Uterus (tissue), 4 donors: ENCODE measurements at places on chromosomes 2 and 18. TPM values are rescaled to one million over a fixed set of nuclear protein-coding genes. Genes with fewer than 3 reads are reported as not detected.

DNA sequence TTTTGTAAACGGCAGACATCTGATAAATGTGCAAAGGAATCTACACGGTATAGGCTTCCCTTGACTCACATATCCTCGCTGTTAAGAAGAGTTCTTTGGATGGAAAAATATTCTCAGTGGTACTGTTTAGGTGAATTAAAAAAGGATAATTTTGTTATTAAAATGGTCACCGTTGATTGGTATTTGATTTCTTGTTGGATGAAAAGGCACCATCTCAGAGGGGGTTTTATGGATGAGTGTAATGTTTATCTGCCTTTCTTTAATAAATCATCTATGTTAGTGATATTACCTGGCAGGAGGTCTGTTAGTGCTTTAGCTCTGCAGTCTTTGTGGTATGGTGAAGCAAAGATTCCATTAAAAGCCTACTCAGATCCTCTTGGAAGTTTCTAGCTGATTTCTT lies 92.3 kb downstream of the MGAT5 start:
- DNase-seq, result no peak

DNA sequence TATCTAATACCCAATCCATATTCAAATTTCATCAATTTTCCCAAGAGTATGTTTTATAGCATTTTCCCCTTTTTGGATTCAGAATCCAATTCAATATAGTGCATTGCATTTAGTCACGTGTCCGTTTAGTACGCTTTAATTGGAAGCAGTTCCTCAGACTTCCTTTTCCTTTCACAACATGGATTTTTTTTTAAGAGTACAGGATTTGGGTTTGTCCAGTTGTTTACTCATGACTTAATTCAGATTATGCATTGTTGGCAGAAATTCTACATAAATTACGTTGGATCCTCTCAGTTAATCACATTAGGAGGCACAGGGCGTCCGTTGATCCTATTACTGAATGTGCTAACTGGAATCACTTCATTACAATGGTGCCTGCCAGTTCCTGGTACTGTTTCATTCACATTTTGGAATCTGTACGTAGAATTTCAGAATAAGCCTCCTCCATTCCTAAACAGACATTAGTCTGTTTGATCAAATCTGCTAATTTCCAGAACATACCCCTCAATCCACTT lies 70.0 kb upstream of the ATIC start:
- no peak for DNase-seq

DNA sequence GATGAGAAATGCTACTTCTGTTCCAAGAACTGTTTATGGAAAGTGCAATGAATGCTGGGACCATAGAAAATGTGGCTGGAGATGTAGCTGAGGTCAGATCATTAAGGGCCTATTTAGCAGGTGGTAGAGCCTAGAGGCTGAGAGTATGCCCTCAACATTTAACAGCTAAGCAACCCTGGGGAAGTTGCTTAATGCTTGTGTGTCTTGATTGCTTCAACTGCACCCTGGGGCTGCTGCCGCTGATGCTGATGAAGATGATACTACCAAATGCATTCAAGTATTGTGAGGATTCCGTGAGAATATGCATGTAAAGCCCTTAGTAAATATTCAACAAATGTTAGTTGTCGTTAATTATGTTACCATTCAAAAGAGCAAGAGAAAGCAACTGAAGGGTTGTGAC lies 273.2 kb downstream of the BCL11A start:
- no peak for DNase-seq

The SUCLG1 gene
- 32.5 TPM for total RNA-seq

The TFPI gene
- 99.4 TPM for total RNA-seq

- DNase-seq, result no peak
Observed at GRCh38 chr2:83528767-83529166, 930.3 kb downstream of the SUCLG1 start.

DNA sequence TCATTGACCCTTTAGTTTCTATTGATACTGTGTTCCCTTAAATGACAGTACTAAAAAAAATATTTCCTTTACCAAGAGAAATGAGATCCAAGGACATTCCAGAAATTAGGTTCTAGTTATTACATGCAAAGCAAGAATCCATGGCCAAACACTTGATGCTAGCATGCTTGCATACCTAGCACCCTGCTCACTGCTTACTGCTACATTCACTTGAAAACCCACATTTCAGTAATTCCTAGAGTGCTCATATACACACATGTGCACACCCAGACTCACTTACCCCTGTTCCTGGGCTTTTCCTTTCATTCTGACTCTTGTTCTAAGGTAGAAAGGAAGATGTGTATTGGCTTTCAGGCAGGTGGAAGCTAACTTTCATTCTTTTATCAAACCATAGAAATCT lies 395.9 kb downstream of the THSD7B start:
- no peak for DNase-seq

DNA sequence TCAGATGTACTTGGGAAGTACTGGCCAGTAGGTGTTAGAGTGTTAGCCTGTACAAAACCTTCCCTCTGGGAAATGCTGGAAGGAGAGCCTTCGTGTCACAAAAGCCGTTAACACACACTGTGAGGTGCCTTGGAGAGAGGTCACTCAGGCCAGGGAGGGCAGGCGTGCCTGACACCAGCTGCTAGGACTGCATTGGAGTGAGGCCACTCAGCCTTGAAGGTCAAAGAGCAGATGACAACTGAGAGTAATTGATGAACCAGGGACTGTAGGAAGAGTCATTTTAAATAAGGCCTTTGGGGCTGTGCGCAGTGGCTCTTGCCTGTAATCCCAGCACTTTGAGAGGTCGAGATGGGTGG lies 45.4 kb downstream of the ASAP2 start:
- DNase-seq, result no peak

DNA sequence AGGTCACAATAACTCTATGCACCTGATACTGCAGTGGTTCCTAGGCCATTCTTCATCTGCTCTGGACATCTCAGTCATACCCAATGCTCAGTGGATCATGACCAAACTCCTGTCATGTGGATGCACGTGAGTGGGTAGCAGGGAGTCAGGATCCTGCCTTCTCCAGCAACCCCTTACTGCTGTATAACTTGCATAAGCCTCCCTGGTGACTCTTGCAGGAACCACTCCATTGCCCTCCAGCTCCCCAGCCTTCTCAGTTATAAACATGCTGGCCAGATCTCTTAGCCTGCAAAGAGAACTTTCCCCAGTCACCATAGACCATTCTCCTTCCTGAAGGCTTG lies 98.6 kb upstream of the ZNF397 start:
- no peak for DNase-seq

GRCh38 chr2:191746346-191747169 lies 68.6 kb downstream of the NABP1 start:
- peak; percentile 26 for DNase-seq

The SMYD1 gene
- total RNA-seq, result not detected

DNA sequence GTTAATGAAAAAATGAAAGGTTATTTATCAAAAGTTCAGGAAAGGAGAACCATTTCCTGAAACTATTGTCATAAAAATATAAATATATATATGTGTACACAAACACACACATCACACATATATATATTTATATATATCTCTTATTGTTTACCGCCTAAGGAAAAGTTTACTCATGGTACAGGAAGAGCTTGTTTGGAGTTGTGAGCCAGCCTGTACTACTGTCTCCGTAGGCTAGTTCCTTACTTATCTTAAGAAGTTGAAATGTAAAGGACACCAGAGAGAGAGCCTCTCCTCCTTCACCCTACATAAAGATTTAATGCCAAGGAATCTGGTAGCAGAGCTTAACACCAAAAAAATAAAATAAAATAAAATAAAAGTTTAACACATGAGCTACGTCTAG lies 19.6 kb downstream of the DSC1 start:
- DNase-seq, result no peak

The CNOT11 gene
- total RNA-seq, result 20.7 TPM

The OLA1 gene
- 8.5 TPM for total RNA-seq

GRCh38 chr2:123502931-123503330 lies 522.2 kb upstream of the CNTNAP5 start:
- no peak for DNase-seq

- DNase-seq, result no peak
Observed at GRCh38 chr18:36314754-36315153, 17.2 kb downstream of the FHOD3 start.

DNA sequence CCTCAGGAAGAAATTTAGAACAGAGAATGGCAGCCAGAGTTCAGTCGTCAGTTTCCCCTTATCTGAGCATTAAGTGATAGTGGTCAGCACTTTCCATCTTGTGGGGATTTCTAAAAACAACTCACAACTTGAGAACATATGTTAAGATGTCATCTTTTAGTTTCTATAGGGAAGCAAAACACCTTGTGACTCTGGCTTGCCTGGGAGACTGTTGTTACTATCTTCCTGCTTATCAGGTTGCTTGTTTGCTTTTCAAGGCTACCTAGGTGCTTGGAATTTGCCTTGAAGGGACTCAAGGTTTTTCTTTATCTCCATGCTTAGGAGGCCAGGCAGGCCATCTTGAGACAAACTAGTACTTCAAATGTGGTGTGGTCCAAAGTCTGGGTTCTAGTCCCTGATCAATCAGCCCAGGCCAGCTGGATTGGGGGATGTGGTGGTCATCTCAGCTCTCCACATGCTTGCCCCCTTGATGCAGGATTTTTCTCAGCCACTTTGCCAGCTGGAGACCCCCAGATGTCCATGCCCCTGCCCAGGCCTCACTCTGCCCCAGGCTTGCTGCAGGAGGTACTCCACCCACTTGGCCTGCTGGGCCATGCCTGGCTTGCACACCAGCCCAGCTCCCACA lies 125.9 kb downstream of the LYPD1 start:
- DNase-seq, result no peak

DNA sequence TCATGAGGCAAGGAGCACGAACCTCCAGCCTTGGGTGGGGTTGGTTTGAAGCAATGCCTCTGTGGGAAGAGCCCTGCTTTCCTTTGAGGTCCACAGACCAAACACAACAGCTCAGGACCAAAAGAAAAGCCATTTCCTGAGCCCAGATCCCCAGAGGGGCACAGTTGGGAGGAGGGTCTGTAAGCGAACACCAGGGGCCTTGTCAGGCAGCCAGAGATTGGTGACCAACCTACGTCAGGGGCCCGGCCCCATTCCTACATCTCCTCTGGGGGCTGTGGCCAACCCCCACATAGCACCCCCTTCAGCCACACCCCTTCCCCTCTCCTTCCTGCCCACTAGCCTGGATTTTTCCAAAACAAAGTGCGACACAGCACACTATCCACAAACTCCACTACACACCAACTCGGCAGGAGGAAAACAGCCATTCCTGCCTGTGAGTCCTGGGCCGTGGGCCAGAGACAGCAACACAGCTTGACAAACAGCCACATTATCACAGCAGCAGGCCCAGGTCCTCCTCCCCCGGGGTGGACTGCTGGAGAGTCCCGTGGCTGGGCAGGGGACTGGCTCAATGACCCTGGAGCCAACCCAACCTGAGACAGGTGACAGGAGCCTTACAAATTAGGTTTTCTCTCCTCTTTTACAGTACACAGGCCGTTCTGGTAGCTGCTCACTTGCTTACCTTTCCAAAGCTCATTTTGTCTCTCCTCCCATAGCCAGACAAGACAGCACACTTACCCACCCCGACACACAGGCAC lies 98.8 kb downstream of the TNS1 start:
- peak; percentile 79 for DNase-seq

DNA sequence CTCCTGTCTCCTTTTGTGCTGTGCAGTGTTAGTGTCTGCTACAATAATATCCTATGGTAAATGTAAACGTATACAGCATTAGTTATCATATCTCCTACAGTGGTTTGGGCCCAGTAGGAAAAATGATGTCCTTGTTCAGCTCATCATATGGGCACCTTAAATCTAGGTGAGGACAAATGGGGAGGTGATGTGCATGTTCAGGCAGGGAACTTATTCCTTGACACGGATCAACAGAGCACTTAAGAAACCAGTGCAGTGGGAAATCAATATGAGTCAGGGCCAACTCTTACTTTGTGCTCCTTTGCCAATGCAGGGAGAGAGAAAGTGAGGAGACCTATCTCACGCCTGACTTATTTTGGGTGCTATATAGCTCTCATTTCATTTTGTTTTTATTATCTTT lies 76.4 kb downstream of the KLHL14 start:
- no peak for DNase-seq

The FAM237A gene
- total RNA-seq, result not detected

DNA sequence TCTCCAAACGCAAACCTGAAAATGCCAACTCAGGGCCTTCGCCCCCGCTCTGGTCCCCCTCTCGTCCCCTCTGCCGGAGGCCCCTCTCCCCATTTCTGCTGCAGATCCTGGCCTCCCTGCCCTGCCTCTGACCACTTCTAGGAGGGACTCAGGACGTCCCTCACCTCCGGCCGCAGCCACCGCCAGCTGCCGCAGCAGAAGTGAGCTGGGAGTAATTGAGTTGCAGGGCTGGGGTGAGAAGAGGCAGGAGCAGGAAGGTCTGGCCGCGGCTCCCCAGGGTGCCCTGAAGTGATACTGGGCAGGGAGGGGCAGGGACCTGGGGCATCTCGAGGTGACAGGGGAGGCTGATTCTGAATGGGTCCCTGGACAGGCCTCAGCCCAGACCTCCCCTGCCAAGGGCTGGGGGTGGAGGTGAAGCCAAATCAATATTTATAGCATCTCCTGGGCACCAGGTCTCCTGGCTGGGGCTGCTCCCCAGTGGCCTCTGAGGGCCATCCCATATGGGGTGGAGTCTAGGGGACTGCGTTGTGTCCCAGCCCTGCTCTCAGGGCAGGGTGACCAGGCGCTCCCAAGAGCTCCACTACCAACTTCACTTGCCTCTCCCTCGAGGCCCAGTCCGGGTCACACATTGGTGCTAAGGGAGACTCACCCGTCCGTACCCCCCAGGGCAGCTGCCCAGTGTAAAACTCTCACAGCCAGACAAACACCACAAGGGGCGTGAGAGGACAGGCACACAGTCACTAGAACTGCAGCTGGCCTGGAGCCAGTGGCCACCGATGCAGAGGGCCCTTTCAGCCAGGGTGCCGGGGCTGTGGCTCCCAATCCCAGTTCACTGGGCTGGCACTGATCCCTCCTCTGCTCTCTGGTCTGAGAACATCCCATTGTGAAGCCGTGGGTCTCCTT lies 33.0 kb downstream of the KCNIP3 start:
- DNase-seq, result no peak

GRCh38 chr18:11526675-11527074 lies 82.7 kb upstream of the SLC35G4 start:
- no peak for DNase-seq

The TXNL1 gene
- total RNA-seq, result 5.6 TPM

DNA sequence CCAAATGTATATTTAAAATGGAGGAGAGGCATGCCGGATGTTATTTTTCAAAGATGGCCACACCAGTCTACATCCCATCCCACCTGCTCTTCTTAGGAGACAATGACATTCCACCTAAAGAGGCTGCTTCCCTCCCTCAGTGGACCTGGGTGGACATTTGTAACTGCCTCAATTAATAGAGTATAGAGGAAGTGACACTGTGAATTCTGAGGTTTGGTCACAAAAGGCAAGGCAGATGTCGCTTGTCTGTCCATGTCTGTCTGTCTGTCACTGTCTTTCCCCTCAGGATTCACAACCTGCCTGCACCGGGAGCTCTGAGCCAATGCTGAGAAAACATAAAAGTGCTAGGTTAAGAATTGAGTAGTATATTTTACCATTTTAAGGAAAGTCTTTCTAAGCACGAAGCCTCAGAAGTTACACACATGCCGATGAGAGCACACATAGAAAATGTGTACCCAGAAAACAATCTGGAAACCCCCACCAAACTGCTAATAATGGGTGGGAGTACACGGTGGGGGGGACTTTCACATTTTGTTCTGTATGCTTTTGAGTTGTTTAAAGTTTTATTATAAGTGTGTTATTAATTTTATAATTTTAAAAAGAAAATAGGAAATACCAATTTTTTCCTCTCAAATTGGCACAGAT lies 21.0 kb downstream of the MIB1 start:
- no peak for DNase-seq
